ENCODE measurements at places on chromosomes 6 and 20. TPM values are rescaled to one million over a fixed set of nuclear protein-coding genes. Genes with fewer than 3 reads are reported as not detected.

GRCh38 chr20:20677186-20677585, 35.3 kb downstream of the RALGAPA2 start:
- no peak for DNase-seq

DNA sequence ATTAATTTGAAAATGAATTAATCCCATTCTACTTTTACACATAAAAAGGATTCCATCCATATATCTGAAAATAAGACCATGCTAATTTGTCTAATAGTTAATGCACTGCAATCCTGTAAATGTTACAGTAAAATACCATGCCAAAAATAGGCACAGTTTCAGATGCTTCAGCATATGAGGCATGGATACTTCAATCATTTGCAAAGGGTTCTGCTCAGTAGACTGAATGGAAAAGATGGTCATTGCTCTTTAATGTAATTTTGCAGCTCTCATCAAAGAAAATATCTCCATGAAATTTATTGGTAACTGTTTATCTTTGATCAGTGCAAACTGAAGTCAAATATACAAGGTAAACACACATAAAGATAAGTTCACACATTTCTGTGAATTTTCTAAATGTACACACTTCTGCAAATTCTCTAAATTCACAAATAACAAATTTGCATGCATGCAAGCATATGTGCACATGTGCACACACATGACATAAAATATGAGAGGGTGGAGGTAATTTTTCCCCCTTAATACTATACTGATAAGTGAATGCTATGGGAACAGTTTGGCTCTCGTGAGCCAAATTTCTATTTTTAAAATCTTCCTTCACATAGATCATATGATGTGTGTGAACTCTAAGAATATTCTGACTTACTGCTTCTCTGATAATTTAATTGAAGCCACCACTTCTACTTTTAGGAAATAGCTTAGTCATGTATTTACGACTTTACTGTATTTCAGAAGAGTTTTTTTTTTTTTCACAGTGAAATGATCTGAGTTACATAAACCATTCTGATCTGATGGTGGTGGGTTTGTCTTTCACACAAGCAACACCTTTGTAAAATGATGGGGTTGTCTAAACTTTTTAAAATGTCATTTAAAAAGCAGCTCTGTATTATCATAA, 996.8 kb upstream of the CITED2 start:
- no peak for DNase-seq

DNA sequence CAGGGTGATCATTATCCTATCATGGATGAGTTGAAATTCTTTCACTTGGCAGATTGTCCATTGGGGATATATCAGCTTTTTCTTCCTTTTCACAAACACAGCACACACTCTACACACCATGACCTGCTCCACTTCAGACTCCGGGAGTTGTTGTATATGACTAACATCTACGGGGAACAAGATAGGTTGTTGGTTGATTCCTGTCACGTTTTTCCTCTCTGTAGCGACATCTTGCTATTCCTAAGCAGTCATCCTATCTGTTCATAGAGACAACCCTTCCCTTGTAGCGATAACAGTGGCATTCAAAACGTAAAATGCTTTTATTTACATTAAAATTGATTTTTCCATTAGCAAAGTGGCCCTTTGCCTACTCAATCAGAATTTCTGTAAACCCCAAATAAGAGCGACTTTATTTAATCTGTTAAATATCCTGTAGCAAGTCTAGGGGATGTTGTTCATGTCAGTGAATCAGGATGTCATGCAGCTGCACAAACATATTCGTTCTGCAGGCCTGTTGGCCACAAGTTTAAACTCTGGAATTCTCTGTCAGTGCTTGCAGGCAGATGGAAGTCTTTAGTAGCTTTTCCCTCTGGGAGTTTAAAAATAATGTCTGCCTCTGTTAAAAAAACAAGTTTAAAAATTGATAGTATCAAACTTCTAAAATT, 23.1 kb downstream of the PHACTR2 start:
- DNase-seq: no peak

DNA sequence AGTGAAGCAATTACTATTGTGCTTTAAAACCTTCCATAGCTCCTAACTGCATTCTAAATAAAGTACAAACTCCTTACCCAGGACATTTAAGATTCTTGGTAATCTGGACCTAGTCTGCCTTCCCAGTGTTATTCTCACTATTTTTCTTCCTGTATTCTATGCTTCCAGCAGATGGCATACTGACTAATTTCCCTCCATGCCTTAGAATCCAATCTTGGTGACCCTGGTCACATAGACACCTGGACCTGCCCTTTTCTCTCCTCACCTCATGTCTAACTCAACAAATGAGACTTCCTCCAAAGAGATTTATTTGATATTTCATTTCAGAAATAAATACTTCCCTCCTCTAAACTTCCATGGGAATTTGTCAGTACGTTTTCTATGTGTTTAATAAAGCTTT, 25.8 kb downstream of the ROS1 start:
- peak; percentile 18 for DNase-seq

- DNase-seq: no peak
Observed at GRCh38 chr6:169215201-169215681, 38.4 kb downstream of the THBS2 start.

DNA sequence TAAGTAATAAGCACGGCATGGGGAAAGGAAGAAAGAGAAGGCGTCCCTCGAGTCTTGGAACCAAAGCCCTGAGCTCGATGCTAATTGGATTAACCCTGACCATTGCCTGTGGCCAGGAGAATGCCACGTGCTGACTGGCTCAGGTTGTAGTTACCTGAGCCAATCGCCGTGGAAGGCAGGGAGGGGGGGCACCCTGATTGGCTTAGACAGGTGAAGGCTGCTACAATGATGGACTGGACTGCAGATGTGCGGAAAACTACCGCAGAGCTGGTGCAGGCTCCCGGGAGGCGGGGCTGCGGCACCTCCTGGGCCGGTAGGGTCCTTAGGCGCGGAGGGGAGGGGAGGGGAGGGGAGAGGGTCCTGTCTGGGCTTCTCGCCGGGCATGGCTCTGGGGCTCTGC, 121.3 kb downstream of the TFAP2C start:
- no peak for DNase-seq

- DNase-seq: no peak
Observed at GRCh38 chr6:68252632-68253031, 382.4 kb upstream of the ADGRB3 start.

GRCh38 chr6:108687921-108688320, 127.2 kb downstream of the FOXO3 start:
- no peak for DNase-seq

- peak; percentile 72 for DNase-seq
Observed at GRCh38 chr20:6765469-6766058, 1.9 kb upstream of the BMP2 start.

GRCh38 chr6:96520171-96521115, 1.2 kb upstream of the UFL1 start:
- peak; percentile 73 for DNase-seq

DNA sequence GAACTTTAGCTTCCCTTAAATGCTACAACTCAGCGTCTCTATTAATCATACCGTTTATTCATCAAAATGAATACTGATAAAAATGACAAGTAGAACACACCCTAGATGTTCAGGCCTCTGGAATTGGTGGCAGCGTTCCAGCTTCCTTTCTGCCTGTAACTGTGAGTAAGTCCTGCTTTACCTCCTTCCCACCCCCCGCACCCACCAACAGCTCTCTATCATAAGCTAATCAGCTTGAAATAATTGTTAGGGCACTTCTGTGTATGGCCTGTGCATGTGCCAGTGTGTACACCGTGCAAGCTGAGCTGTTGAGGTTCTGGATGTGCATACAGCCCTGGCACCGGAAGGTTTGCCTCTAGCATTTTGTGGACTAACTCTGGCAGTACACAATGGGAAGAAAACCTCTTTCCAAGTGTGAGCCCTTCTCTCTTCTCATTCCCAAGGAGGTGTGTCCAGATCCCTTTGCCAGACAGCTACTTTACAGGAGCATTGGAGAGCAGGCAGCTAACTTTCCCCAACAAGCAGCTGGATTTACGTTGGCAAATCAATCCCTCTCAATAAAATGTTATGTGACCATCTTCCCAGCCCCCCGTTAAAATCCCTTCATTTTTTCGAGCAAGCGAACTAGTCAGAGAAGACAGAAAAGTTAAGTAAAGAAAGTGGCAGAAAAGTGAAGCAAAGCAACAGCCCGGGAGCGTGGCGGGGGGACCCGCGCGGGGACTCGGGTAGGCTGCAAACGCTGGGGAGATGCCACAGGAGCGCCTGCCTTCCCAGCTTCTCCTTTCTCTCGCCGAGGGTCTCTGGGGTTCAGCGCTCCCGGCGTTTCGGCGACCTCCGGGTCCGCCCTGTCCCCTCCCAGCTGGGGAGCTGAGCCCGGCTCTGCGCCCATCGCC, 803 bp upstream of the ADGRG6 start:
- peak; percentile 50 for DNase-seq

- DNase-seq: peak; percentile 33
Observed at GRCh38 chr20:13105864-13106457, 97.2 kb downstream of the SPTLC3 start.

- no peak for DNase-seq
Observed at GRCh38 chr6:46243754-46244153, 73.0 kb upstream of the ENPP5 start.

GRCh38 chr6:32713241-32713640, 27.9 kb upstream of the HLA-DQA2 start:
- DNase-seq: no peak

GRCh38 chr6:116616737-116617053, 416 bp downstream of the RSPH4A start:
- DNase-seq: no peak

GRCh38 chr6:108176281-108177089, 10.7 kb downstream of the NR2E1 start:
- DNase-seq: no peak

GRCh38 chr20:11376998-11377397, 540.7 kb upstream of the BTBD3 start:
- peak; percentile 69 for DNase-seq

- no peak for DNase-seq
Observed at GRCh38 chr20:40575851-40576250, 113.2 kb downstream of the MAFB start.

DNA sequence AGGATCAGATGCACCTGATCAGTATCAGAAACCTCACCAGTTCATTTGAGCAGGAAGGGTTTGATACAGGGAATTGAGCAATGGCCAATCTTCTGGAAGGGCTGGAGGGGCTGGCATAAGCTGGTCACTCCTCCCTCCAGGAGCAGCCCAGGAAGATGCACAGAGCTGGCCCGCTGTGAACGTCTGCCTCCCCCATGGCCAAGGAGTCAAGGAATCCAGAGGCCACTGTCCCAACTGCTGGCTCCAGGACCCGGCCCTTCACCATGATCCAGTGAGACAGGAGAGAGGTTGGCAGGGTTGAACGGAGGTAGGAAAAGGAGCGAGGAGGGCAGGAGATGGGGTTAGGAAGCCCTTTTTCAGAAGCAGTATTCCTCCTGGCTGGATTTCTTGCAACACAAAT, 113.9 kb upstream of the CST7 start:
- DNase-seq: no peak

DNA sequence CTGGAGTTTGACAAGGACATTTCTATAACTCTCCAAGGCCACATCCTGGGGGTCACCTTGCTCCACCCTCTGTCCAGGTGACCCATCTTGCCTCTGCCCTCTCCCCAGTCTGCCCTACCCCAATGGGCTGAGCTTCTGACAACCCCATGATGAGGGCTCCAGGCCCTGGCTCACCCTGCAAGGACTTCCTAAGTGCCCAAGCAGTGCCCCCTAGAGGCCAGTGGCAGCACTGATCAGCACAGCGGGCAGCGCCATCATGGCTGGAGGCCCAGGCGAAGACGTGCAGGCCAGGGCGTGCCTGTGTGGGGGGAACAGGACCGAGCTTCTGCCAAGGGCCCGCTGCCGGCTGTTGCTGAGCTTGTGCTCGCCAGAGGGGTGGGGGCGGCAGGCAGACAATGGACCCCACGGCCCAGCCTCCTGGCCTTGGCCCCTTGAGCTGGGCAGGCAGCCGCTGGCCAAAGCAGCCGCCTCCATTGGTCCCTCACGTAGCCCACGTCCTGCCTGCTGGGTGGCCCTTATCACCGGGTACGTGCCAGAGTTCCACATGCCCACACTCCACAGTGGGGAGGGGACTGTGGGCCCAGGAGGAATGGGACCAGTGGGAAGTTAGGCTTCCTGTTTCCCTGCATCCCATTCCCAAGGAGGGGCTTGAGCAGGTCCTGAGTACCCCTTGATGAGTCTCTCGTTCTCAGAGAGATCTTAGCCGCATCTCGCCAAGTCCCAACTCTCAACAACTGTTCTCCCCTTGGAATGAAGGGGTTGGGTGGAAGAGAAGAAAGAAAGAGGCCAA, 64.3 kb downstream of the MRPL14 start:
- no peak for DNase-seq

DNA sequence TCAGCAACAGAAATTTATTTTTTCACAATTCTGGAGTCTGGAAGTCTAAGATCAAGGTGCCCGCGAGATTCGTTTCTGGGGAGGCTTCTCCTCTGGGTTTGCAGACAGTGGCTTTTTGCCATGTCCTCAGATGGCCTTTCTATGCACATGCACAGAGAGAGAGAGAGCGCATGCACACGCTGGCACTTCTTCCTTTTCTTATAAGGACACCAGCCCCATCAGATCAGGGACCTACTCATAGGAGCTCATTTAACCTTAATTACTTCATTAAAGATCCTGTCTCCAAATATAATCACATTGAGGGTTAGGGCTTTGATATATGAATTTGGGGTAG, 260.7 kb upstream of the PLCB4 start:
- DNase-seq: no peak

DNA sequence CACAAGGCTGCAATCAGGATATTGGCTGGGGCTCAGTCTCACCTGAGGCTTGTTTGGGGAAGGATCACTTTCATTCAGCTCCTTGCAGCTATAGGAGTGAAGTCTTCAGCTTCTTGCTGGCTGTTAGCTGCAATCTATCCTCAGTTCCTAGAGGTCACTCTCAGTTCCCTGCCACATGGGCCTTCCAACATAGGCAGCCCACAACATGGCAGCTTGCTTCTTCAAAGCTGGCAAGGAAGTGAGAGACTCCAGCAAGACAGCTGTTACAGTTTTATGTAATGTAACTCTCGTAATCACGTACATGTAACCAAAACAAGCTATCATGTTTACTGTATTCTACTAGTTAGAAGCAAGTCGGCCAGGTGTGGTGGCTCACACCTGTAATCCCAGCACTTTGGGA, 226.9 kb downstream of the CDC5L start:
- DNase-seq: no peak

SLC25A27 gene
- total RNA-seq: 15.3 TPM

FUCA2 gene
- 38.7 TPM for total RNA-seq

LBP gene
- 0.35 TPM for total RNA-seq

NKAIN4 gene
- 7.5 TPM for total RNA-seq

HCK gene
- not detected for total RNA-seq

EMILIN3 gene
- not detected for total RNA-seq

LY86 gene
- not detected for total RNA-seq

TFAP2A gene
- total RNA-seq: 2.3 TPM

OR2H2 gene
- not detected for total RNA-seq

CTCFL gene
- not detected for total RNA-seq

C6orf141 gene
- total RNA-seq: 2.4 TPM

SEL1L2 gene
- not detected for total RNA-seq

HCRTR2 gene
- not detected for total RNA-seq

MLN gene
- total RNA-seq: not detected

ABHD16B gene
- not detected for total RNA-seq

PBOV1 gene
- total RNA-seq: not detected

PCSK2 gene
- not detected for total RNA-seq

ID1 gene
- 251 TPM for total RNA-seq
